ENCODE measurements at places on chromosomes 16 and 17.
A peak's percentile ranks its signal among the peaks of the same experiment; 100 is the strongest.

- DNase-seq, result peak; percentile 20
Observed at GRCh38 chr17:66355510-66355909, 53.1 kb downstream of the PRKCA start.

DNA sequence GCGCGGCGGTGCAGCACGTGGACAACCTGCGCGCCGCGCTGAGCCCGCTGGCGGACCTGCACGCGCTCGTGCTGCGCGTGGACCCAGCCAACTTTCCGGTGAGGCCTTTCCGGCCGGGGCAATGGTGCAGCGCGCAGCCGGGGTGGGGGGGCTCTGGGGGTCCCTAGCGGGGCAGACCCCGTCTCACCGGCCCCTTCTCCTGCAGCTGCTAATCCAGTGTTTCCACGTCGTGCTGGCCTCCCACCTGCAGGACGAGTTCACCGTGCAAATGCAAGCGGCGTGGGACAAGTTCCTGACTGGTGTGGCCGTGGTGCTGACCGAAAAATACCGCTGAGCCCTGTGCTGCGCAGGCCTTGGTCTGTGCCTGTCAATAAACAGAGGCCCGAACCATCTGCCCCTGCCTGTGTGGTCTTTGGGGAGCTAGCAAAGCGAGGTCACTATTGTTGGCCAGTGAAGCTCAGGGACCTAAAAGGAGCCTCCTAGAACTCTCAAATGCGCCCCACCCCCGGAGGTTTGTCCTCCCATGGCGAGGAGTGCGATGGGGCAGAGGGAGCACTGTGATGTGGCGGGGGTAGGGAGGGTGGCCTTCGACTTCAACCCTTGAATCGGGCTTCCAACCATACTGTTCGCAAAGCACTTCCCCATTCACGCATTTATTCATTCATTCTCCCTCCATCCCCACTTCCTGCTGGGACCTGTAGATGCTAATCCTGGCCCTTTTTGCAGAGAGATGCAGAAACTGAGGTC is 770 bp downstream of the HBM start:
- DNase-seq, result no peak

DNA sequence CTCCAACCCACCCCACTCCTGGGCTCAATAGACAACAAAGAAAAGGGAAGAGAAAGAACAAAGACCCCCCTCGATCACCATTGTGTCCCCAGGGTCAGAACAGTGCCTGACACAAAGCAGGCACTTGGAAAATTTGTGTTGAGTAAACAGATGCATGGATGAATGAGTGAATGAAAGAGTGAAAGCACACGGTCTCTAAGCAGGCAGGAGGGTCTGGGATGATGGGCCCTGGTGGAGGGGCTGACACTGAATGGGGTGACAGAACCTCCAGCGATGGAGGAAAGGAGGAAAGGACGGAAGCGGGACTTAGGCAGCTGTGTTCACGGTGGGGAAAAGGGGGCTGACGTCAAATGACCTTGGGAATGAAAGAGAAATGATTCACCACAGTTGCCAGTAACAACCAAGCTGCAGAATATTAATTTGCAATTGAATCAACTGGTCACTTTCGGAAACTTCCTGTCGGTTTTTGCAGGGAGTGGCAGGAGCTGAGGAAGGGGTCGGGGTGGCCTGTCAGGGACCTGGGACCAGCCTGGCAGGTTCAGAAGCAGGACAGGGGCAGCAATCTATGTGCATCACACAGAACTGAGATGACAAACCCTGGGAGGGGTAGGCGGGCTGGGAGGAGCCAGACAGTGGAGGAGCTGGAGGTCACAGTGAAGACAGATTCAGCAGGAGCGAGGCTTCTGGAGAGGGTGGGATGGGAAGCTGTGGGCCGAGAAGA is 6.7 kb upstream of the GAST start:
- no peak for DNase-seq

DNA sequence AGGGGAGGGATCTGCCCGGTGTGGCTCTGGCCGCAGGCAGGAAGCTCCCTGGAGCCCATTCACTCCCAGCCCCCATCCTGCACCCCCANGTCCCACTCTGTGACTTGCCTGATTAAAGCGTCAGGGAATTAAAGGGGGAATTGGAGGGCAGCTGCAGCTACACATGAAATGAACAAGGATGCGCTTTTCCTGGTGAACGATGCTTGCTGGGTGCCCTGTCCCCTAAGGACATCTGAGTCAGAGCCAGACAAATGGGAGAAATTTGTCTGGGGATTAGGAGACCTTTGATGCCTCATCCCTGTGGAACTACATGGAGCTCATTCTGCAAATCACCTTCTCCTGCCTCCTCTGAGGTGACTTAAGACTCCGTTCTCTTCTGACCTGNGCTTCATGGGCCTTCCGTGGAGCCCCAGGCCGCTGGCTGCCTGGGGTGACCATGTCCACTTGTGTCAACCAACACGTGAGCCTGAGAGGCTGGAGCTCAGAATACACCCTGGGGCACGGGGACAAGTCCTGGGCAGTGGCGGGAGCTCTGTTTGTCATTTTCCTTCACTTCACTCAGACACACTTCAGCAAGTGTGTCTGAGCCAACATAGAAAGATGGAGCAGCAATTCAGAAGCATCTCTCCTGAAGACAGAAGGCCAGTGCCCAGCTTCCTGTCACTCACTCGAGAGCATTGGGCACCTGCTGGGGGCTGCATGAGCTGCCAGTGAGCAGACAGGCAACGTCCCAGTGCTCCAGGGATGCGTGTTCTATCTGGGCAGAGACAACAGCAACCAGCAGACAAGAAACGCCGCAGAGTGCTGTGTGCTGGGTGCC is 54.1 kb downstream of the METRNL start:
- peak; percentile 49 for DNase-seq

DNA sequence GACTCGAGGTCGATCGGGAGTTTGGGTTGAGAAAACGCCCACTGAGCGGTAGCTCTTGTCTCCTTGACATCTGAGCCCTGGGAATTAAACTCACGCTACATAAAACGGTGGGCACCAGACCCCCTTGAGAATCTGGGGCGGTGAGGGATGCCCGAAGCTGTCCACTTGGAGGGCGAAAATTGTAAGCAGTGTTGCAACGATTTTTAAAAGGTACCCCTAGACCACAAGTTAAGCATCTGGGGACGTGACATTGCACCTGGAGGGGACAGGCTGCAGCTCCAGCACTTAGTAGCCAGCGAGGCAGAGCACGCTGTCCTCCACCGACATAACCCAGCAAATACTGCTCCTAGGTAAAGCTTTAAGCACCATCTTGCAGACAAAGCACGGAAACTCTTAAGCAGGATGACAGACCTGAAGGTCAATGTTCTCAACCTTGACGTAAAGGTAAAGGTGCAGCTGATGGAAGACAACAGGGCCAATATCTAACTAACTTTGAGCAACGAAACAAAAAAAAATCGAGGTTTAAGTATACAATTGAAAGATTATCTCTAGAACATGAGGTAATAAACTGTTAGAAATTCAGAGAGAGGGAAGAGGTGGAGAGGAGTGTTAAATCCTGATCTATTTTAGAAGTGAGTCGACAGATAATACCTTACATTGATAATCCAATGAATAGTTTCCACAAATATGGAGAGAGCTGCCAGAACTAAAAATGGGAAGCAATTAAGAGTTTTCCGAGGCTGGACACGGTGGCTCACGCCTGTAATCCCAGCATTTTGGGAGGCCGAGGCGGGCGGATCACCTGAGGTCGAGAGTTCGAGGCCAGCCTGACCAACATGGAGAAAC is 921 bp upstream of the CDR2 start:
- peak; percentile 15 for DNase-seq

GRCh38 chr16:75485230-75486013 is 9.8 kb downstream of the CHST6 start:
- DNase-seq, result no peak

DNA sequence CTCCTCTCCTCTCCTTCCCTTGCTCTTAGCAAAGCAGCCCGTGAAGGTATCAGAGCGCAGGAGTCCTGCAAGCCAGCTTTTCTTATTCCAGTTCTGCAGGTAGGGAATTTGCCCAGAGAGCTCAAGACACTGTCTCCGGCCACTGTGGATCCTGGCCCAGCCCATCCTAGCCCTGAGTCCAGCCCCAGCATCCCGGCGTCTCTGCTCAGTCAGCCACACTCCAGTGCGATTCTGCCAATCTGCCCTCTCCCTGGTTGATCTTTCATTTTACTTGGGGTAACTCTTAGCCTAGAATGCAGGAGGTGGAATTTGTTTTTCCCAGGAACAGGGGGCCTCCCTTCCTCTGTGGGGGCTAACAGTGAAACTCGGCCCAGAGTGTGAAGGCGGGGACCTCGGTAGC is 176.9 kb upstream of the GSE1 start:
- DNase-seq, result peak; percentile 50

GRCh38 chr16:49120631-49121030 is 161.0 kb downstream of the CBLN1 start:
- no peak for DNase-seq

DNA sequence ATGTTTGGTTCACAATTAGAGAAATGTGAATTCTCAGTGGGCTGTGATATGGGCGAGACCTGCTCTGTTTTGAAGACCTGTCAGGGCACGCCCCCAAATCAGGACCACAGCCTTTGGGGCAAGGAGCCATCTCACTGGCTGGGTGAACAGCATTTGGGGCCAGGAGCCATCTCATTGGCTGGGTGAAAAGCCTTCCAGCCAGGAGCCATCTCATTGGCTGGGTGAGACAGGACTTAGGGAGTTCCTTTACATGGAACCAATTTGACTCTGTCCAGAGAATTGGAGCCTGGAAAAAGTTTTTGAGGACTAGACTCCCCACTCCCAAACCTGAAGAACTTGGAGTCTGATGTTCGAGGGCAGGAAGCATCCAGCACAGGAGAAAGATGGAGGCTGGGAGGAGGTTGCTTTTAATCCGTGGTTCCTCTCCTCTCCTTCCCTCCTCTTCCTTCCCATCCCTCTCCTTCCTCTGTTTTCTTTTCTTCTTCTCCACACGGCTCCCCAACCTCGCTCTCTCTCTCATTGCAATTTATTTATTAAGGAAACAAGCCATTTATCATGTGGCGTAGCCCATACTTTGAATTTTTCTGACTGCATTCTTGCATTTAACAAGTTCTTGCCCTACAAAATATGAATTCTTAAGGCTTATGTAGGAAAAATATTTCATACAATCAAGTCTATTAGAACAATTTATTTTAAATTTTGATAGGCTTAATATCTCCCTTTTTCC is 19.7 kb downstream of the FOXL1 start:
- DNase-seq, result no peak

GRCh38 chr17:64103391-64104364 is 26.3 kb downstream of the ERN1 start:
- DNase-seq, result peak; percentile 68

- peak; percentile 36 for DNase-seq
Observed at GRCh38 chr16:87930456-87930855, 5.9 kb downstream of the CA5A start.

DNA sequence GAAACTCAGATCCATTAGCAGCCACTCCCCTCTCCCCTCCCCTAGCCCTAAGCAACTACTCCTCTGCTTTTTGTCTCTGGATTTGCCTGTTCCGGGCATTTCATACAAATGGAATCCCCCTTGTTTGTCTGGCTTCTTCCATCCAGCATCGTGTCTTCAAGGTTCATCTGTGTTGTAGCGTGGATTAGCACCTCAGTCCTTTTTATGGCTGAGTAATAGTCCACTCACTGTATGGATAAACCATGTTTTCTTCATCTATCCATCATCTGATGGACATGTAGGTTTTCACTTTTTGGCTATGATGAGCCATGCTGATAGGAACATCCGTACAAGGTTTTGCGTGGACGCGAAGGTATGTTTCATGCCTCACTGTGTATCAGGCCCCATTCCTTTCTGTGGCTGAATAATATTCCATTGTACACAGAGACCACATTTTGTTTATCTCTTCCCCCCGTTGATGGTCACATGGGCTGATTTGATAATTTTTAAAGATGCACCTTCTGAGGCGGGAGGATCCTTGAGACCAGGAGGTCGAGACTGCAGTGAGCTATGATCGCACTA is 8.9 kb upstream of the GSE1 start:
- DNase-seq, result no peak

DNA sequence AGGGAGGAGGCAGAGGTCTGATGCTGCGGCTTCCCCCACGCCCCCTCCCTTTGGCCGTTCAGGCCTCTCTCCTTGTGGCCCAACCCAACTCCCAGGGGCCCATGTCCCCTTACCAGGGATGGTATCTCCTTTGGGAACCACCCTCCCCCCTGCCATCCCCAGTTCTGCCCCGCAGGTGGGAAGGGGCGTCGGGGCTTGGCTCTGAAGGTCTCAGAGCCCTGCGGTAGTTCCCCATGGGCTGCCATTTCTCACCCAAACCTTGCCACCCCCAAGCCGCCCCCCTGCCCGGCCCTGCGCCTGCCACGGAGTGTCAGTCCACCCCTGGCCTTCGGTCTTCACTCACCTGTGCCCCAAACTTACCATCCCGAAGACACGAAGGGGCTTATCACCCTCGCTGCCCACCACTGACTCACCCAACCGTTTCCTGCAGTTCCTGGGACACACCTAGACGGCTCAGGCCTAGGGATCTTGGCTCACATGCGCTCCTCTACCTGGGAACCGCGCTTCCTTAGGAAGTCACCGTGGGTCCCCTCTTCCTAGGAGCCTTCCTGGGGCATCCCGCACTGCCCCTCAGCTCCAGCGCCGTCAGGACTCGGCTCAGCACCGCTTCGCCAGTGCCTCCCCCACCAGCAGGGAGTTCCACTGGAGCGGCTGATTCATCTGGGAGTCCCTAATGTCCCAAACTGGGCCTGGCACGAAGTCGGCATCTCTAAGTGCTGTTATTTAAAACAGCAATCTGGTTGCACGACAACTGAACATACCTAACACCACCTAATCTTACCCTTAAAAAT is 1.1 kb upstream of the DOC2A start:
- peak; percentile 35 for DNase-seq

GRCh38 chr16:56288019-56288418 is 96.7 kb downstream of the GNAO1 start:
- DNase-seq, result no peak

GRCh38 chr16:57133031-57133430 is 40.6 kb downstream of the CPNE2 start:
- DNase-seq, result no peak

DNA sequence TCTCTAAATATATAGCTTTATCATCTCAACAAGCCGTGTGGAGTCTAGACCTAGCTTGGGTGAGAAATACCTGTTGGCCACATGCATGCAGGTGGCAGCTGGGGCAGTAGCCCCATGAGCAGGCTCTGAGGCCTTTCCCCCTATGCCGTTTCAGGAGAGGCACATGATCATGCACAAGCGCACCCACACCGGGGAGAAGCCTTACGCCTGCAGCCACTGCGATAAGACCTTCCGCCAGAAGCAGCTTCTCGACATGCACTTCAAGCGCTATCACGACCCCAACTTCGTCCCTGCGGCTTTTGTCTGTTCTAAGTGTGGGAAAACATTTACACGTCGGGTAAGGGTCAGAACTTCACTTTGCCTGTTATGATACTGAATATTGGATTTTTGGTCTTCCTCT is 16.7 kb upstream of the CARMIL2 start:
- DNase-seq, result no peak

Data from GM23248 (cell line).